ENCODE measurements at places on chromosomes 5 and 9.

DNA sequence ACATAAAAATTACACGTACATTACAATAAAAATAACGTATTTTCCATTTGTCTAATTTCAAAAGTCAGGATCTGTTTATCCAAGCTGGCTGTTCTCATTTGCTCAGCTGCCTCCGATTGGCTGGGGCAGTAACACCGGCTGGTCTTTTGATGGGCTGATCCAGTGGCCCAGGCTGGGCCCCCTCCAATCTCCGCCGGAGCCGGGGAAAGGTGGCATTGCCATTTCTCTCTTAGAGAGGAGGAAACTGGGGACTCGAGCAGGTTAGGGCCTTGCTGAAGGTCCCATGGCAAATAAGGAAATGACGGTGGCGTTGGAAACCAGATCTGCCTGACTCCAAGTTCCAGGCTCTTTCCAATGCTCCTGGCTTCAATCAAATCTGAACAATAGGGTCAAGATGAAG is 6.6 kb downstream of the CPLX2 start:
- DNase-seq, result no peak

DNA sequence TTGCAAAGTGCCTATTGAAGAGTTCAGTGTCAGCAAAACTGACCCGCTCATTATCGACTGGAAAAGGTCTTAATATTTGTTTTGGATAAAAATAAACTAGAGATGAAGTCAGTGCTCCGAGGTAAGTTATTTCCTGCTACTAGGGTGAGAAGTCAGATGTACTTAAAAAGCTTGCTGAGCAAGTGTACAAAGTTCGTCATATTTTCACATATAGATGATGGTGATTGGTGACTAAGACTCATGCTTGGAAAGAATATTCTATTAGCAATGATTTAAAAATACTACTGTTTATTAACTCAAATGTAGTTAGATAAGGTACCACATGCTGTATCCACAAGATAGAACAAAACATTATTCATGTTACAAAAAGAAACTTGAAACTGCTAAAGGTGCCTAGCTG is 643.7 kb downstream of the GABRG2 start:
- DNase-seq, result no peak

- no peak for DNase-seq
These were observed 18.5 kb downstream of the MRPS27 start for GRCh38 chr5:72301557-72301956.

DNA sequence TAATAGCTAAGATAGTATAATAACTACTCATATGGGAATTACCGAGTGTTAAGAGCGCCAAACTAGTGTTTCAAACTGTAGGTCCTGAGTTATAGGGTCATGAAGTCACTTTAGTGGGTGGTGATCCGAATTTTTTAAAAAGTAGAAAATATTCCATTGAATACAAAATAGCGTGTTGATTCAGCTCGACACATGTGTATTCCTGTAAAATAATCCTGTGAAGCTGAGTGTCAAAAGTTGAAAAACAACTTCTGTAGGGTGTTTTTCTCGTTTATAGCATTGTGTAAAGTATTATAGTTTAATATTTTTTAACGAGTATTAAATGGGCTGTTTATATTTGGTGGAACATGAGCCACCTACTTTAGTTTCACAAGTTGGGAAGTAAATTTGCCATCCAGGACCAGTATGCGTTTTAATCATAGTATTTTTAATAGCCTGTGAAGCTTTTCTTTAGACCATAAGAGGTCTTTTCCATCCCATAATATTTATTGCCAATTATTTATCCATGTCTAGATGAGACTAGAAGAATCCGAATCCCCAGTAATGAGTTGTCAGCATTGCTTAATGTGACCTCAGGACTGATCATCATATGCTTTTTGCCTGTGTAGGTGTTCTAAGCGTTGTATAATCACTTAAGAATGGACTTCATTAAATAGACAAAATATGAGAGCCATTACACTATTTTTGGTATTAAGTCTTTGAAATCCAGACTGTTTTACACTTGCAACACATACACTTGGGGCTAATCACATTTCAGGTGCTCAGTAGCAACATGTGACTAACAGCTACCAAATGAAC is 84.1 kb downstream of the PTPDC1 start:
- DNase-seq, result no peak

DNA sequence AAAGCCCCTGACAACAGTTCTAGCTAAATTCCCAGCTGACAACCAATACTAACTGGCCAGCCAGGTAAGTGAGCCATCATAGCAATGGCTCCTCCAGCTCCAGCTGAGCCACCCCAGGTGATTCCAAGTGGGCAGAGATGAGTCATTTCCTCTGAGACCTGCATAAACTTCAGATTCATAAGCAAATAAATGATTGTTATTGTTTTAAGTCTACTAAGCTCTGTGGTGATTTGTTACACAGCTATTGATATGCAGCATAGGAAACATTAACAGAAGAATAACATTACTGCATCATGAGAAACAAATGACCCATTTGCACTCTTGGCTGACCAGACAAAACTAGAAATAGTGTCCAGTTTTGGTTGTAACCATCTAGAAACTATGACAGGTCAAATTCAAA is 60.3 kb downstream of the TTC39B start:
- no peak for DNase-seq

- no peak for DNase-seq
These were observed 188.4 kb upstream of the ELL2 start for GRCh38 chr5:96150007-96150406.

- no peak for DNase-seq
These were observed 90.9 kb upstream of the GPR151 start for GRCh38 chr5:146606893-146607292.

DNA sequence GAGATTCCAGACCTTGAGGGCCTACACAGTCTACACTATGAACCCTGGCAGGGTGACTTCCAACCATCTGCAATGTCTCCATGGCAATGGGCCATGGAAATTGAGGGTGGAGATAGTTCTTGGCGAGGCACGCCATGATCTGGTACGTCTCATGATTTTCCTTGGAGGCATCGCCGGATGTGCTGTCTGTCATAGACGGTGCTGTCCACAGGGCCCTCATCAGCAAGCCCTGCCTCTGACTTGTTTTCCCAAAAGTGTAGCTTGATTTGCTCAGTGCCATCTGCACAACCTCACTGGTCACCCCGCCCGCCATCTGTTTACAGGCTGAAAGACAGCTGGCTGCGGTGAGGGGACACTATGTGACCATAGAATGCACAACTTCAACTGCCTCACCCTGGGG is 73.5 kb downstream of the BOD1 start:
- DNase-seq, result no peak
